GM12865 (cell line): ENCODE measurements at places on chromosomes 4 and X.

DNA sequence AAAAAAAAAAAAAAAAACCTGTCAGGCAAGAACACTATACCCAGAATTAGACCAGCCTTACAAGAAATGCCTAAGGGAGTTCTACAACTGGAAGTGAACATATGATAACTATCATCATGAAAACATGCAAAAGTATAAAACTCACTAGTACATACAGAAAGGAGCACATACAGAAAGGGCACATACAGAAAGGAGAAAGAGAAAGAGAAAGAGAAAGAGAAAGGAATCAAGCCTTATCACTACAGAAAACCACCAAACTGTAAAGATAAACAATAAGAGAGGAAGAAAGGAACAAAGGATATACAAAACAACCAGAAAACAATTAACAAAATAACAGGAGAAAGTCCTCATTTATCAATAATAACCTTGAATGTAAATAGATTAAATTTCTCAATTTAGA lies 50.4 kb downstream of the PHKA1 start:
- no peak for DNase-seq

GRCh38 chr4:87806520-87806919 lies 7.2 kb downstream of the IBSP start:
- no peak for DNase-seq

- DNase-seq: no peak
Measured at GRCh38 chrX:151538190-151539122, 25.0 kb upstream of the PASD1 start.

DNA sequence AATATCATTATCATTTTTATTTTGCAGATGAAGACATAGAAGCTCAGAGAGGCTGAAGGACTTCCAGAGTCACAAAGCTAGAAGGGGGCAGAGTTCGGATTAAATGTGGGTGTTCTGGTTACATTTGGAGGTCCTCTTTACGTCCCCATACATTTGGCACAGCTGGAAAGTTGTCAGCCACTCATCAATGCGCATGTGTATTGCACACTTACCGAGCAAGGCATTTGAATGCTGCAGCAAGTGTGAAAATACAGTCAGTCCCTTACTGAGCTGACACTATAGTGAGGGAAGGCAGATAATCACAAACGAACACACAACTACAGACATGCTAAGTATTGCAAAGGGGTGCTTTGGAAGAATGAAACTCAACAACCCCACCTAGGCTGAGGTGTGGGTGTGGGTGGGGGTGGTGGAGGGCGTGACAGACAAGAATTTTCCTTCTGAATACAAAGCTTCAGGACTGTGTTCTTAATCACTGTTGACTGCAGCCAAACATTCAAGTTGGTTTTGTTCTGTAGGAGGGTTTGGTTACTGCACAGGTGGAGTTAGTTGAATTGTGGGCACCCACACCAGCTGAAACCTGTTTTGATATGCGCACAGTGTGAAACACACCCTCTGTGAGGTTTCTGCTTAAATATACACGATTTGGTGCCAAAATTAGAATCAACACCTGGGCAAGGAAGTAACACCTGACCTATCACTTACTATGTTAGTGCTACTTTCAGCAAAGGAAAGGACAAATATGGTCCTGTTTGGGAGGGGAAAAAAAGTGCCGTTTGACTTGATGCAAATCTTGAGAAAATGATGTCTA lies 72.4 kb downstream of the COQ2 start:
- peak; percentile 90 for DNase-seq

DNA sequence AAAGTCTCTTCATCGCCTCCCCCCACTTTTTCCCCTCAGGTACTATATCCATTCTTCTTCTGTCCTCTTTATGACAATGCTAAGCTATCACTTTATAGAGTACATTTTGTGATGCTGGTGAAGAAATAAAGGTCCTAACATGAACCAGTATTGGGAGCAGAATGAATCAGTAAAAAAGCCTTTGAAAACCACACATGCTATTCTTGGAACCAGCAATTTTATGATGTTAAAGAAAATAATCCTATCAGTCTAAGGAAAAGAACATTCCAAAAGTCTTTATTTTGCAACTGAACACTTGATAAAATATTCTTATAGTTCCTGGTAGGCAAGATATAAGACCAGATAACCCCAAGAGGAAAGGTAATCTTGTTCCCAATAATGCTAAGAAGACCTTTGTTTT lies 107.8 kb upstream of the MCF2 start:
- DNase-seq: no peak

GRCh38 chrX:134191281-134191680 lies 45.7 kb upstream of the CCDC160 start:
- no peak for DNase-seq

DNA sequence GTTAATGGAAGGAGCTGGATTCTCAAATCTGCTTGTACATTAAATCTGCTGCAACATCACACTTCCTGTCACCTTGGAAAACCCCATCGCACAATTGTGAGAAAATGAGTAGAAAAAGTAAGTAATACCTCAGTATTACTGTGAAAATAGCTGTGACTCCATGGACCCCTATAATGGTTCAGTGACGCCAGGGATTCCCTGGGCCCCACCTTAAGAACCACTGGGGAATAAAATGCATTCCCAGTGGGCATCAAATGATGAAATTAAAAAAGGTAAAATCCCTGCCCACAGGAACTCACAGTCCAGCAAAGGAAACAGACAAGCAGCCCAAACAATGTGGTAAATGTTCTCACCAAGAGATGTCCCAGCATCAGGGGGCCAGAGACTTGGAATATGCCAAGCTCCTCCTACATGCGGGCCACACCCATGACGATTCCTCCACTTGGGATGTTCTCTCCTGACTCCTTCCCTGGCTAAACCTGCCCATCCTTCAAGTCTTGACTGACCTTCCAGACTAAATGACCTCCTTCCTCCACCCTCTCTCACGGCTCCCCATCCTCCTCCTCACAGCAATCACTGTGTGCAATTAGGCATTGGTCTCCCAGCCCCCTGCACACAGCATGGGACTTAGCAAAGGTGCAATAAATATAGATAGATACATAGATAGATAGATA lies 2.6 kb downstream of the EVC2 start:
- DNase-seq: peak; percentile 13
